RPMI7951 (cell line): ENCODE measurements at places on chromosomes 2 and 18.

GRCh38 chr18:34772887-34773286, 62.8 kb downstream of the DTNA start:
- DNase-seq, result no peak

- no peak for DNase-seq
These were observed 10.1 kb downstream of the METAP1D start for GRCh38 chr2:172009823-172010222.

DNA sequence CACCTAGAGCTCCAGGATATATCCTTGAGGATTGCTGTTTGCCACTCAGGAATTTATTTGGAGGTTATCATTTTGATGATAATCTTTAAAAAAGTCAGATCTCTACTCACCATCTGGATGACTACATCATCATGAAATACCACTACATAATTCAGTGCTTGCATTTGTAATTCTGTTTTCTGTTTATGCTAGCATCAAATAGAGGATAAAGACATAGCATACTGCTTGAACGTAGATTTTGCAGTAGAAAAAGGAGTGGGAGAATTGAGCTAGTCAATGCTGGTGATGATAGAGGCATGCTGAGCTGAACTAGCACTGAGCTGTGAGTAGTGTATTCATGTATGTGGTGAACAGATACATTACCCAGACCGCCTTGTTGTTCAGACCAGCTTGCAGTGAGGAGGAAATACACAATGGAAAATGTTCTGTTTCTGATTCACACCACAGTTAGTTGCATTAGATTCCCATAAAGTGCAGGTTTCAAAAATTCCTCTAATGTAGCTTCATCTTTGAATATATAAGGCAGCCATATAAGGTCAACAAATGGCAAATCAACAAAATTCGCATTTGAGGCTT, 68.8 kb upstream of the CDC42EP3 start:
- no peak for DNase-seq

- no peak for DNase-seq
These were observed 159.3 kb upstream of the GULP1 start for GRCh38 chr2:188132385-188132784.

DNA sequence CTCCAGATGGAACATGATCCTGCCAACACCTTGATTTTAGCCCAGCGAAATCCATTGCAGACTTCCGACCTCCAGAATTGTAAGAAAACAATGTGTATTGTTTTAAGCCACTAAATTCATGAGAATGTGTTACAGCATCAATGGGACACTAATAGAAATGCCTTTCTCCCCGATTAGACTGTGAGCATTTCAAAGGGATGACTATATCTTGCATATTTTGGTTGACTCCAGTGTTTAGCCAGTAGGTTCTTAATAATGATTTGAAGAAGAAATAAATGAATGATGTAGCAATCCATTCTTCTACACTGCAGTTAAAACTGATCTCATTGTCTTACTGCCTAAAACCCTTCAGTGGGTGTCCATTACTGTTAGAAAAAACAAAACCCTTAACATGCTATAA, 67.4 kb upstream of the ACVR1C start:
- no peak for DNase-seq
